ENCODE measurements at places on chromosomes 2 and 18. TPM values are rescaled to one million over a fixed set of nuclear protein-coding genes. Genes with fewer than 3 reads are reported as not detected.

GRCh38 chr18:57436191-57436964, 1.2 kb downstream of the ONECUT2 start:
- DNase-seq, result peak; percentile 52

DNA sequence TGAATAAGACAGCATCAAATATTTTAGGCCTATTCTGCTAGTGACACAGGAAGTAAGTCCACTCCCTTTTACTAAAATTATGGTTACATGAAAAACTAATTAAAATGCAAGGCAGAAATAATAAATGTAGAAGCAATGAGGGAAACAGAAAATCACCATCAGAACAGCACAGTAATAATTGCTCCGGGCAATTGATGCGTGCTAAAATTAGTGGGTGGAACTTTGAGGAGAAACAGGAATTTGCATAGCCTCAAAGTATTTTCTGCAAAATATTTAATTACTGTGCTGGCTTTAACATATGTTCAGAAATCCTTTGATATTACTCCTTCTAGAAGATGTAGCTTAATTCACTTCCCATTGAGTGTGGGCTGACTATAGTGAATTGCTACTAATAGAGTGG, 654.3 kb upstream of the RAB6C start:
- no peak for DNase-seq

DNA sequence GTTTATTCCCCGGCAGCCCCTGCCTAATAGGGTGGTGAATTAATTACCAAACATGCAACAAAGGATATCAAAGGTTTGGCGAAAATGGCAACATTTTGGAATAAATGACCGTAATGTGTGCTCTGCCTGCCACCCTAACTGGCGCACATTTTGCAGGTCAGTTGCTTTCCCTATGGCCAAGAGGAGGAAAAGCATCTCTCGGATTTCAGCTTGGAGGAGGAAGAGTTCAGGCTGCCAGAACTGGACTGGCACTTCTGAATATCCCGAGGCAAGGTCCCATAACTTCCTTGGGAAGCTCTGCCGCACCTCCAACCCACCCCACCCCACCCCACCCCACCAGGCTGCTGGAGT, 37.1 kb downstream of the SLC25A52 start:
- no peak for DNase-seq

GRCh38 chr2:127517465-127517864, 8.8 kb downstream of the IWS1 start:
- no peak for DNase-seq

DNA sequence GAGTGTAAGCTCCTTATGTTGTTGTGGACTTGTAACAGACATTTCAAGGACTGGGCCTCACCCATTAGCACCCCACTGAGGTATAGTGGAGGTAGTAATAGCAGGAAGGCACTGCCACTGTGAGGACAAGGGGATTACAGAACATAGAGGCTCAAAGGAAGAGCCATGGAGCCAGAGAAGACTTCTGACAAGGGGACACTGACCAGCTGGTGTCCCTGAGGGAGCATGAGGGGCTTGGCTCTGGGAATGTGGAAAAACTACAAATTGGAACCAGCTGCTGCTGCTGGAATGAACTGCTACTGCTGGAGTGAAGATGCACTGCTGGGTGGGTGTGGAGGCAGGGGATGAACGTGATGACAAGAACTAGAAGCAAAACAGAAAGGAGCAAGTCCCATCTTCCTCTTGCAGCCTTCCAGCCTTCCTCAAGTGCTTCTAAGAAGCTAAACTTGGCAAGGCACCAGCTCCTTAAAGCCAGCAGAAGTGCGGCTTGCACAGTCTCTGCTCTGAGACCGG, 167.3 kb upstream of the NOSTRIN start:
- DNase-seq, result peak; percentile 27

- DNase-seq, result no peak
These were observed 91.3 kb downstream of the FAM117B start for GRCh38 chr2:202726070-202726469.

DNA sequence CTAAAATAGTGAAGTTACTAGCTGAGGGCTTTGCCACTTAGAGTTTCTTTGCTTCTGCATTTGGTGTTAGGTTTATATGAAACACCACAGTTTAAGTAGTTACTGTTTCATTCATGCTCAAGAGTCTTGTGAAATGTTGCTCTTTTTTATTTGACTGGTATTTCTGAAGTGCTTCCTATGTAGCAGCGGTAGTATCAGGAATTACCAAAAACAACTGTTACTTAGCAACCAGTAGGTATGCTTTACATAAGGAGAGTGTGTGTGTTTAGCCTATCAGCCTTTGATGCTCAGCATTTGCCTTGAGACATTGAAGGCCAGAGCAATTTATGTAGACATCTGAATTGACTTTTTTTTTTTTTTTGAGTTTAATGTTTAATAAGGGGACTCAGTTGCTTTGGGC, 3.6 kb downstream of the DIS3L2 start:
- DNase-seq, result peak; percentile 6

The SP5 gene
- total RNA-seq, result 0.21 TPM

The DSG1 gene
- not detected for total RNA-seq

The PPP4R3B gene
- total RNA-seq, result 56.6 TPM
